ENCODE measurements at places on chromosomes 16 and 17. TPM values are rescaled to one million over a fixed set of nuclear protein-coding genes. Genes with fewer than 3 reads are reported as not detected.

DNA sequence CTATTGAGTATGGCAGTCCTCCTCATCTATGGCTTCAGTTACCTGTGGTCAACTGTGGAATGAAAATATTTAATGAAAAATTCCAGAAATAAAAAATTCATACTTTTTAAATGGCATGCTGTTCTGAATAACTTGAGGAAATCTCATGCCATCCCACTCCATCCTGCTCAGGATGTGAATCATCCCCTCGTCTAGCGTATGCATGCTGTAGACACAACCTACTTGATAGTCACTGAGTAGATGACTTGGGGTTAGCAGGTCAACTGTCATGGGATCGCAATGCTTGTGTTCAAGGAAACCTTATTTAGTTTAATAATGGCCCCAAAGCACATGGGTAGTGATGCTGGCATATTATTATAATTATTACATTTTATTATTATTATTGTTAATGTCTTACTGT, 4.8 kb upstream of the VAC14 start:
- no peaks in the 10 kb centered on the region for H3K36me3 ChIP-seq
- H3K4me3 ChIP-seq, result no peak overlapping the region
- peaks cover 28% of the 10 kb centered on the region for H3K27me3 ChIP-seq
- peaks cover 3% of the 10 kb centered on the region for H3K4me1 ChIP-seq
- no peak overlapping the region for H3K27ac ChIP-seq

- H3K27ac ChIP-seq, result peak overlapping the region; percentile 66
- peaks cover 77% of the 10 kb centered on the region for H3K4me1 ChIP-seq
- H3K36me3 ChIP-seq, result peaks cover 57% of the 10 kb centered on the region
Measured at GRCh38 chr17:78126895-78127238, 1.7 kb downstream of the TMC6 start.

DNA sequence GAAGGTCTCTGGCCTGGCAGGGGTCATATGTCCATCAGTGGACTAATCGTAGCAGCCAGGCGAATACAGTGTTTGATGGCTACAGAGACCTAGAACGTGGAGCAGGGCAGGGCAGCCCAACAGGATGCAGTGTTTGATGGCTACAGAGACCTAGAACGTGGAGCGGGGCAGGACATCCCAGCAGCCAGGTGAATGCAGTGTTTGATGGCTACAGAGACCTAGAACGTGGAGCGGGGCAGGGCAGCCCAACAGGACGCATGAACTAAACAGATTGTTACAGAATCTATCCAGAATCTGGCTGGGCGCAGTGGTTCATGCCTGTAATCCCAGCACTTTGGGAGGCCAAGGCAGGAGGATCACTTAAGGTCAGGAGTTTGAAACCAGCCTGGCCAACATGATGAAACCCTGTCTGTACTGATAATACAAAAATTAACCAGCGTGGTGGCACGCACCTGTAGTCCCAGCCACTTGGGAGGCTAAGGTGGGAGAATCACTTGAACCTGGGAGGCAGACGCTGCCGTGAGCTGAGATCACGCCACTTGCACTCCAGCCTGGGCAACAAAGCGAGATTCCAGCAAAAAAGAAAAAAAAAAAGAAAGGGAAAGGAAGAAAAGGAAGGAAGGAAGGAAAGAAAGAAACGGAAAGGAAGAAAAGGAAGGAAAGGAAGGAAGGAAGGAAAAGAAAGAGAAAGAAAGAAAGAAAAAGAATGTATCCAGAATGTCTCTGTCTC, 65.2 kb upstream of the RPH3AL start:
- H3K27me3 ChIP-seq, result no peaks in the 10 kb centered on the region
- H3K4me1 ChIP-seq, result peaks cover 50% of the 10 kb centered on the region
- H3K27ac ChIP-seq, result peak overlapping the region; percentile 86
- no peak for DNase-seq
- H3K4me3 ChIP-seq, result no peak overlapping the region

GRCh38 chr16:56295739-56296527, 104.6 kb downstream of the GNAO1 start:
- DNase-seq, result no peak
- H3K27me3 ChIP-seq, result no peaks in the 10 kb centered on the region
- H3K36me3 ChIP-seq, result no peaks in the 10 kb centered on the region
- H3K4me3 ChIP-seq, result no peak overlapping the region
- no peak overlapping the region for H3K27ac ChIP-seq

PRAC1 gene
- not detected for total RNA-seq

NOD2 gene
- 3.1 TPM for total RNA-seq

PRSS8 gene
- total RNA-seq, result 1.1 TPM

KCNJ2 gene
- not detected for total RNA-seq

GGT6 gene
- not detected for total RNA-seq

Measured in T-cell (primary cell).